ENCODE measurements at places on chromosomes 3 and 15.

GRCh38 chr15:79702621-79703020 is 194.2 kb downstream of the MTHFS start:
- DNase-seq: no peak

- DNase-seq: no peak
Measured at GRCh38 chr3:151816091-151816604, 2.2 kb downstream of the AADAC start.

- DNase-seq: no peak
Measured at GRCh38 chr3:137845666-137846065, 81.6 kb downstream of the SOX14 start.

GRCh38 chr3:64718976-64719375 is 31.2 kb upstream of the ADAMTS9 start:
- DNase-seq: no peak
